ENCODE measurements at places on chromosomes 6 and 20.
A peak's percentile ranks its signal among the peaks of the same experiment; 100 is the strongest.

GRCh38 chr20:4832469-4832868 lies 110.8 kb downstream of the PRND start:
- no peak for DNase-seq

- DNase-seq, result no peak
Measured at GRCh38 chr6:116335612-116336215, 35.0 kb upstream of the DSE start.

DNA sequence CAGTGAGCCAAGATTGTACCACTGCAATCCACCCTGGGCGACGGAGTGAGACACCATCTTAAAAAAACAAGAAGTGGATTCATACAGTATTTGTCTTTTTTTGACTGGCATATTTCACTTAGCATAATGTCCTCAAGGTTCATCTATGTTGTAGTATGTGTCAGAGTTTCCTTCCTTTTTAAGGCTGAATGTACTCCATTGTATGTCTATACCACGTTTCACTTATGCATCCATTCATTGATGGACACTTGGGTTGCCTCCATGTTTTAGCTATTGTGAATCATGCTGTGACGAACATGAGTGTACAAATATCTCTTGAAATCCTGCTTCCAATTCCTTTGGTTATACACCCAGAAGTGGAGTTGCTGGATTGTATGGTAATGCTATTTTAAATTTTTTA lies 28.9 kb upstream of the FAM83D start:
- DNase-seq, result no peak

- DNase-seq, result no peak
Measured at GRCh38 chr6:131309437-131309836, 174.2 kb downstream of the AKAP7 start.

DNA sequence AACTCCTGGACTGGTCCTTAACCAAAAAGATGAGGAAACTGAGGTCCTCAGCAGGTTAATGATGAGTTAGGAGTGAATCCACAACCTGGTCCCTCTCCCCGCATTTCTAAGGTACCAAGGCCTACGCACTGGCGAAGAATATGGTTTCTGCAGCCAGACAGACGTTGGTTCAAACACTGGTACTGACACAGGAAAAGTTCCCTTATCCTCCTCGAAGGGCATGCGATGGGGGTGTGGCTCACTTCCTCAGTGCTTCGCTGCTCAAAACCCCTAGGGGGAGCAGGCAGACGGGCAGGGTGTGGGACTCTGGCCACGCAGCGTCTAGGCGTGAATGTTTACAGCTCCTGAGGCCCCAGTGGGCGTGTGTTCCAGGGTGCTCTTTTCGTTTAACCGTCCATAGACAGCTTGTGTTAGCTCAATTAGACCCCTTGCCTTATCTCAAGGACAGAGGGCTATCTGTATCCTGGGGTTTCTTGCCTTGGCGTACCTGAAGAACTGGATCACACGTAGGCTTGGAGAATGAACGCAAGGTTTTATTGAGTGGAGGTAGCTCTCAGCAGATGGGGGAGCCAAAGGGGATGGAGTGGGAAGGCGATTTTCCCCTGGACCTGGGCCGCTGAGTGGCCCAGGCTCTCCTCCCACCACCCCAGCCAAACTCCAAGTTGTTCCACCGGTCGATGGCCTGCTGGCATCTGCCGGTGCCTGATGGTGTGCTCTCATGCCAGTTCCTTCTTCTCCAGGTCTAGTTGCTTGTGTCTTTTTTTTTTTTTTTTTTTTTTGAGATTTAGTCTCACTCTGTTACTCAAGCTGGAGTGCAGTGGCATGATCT lies 31.8 kb upstream of the PTPN1 start:
- peak; percentile 71 for DNase-seq

DNA sequence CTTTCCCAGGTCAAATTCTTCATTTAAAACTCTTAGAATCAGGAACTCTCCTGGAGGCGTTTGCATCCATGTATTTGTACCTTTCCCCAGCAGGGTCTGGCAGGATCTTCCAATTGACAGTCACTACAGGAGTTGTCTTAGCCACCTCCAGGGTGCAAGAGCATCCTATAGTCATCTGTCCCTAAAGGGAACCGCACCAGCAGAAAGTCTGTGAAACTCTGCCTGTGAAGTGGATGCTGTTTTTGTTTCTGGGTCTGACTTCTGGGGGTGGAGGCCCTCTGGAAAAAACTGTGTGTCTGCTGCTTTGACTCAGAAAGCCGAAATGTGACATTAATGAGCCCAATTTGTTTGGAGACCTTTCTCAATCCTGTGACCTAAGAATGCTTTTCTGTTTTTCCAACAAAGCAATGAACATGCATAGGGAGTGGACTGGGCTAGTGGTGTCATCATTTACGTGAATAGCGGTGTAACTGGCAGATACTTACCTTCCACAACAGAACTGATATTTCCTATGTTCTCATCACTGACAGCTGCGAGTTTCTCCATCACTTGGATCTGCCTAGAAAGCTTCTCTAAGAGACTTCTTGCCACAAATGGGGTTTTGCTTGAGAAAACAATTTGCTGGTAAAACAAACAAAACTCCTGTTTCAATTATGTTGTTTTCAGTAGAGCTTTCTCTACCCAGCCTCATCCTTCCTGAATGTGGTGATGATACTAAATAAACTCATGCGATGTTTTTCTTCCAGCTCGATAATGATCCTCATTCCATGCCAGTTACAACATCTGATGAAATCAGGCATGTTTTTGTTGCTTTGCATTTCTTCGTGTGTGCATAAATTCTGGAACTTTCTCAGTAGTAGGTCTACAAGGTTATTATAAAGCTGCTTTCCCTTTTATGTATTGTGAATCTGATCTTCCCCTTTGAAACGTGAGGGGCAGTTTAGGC lies 33.3 kb upstream of the ARMH2 start:
- DNase-seq, result no peak

DNA sequence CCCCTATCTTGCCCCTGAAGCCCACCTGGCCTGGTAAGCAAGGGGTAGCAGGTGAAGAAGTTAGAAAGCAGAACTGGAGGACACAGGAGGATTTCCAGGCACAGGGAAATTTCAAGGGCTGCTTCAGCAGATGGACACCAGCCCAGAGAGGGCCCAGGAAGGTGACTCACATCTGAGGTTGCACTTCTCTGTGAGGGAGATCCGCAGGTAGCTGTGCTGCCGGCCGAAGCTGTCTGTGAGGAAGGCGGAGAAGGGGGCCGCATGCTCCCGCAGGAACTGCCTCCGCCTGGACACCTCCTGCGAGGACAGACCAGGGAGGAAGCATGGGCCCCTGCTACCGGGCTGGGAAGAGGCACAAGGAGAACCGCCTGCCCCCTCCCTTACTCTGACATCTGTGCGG lies 7.1 kb downstream of the MOCS1 start:
- DNase-seq, result no peak

DNA sequence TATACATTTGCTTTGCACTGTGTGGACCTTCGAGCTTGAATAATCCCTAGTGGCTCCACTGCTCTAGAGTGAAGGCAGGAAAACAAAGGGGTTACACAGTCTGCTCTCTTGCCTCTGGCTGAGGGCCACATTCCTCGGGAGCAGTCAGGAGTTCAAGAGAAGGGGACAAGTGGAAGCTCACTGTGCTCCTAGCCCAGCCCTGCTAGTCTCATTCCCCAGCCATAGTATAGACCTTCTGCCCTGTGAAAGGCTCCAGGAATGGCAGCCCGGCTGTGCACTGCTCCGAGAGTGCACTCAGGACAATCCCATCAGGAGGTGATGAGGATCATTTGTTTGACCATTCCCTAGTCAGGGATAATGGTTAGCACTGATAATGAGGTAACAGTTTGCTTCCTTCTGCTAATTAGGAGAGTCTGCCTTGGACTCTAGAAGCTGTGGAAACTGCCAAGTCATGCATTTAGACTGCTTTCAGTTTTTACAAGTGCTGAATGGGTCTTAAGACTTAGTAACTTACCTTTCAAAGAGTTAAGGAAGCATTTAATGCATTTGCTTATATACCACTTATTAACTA lies 8.5 kb downstream of the IYD start:
- no peak for DNase-seq

- peak; percentile 43 for DNase-seq
Measured at GRCh38 chr20:38139156-38139912, 25.7 kb downstream of the TGM2 start.

GRCh38 chr6:89199579-89199978 lies 17.6 kb downstream of the GABRR1 start:
- no peak for DNase-seq

GRCh38 chr6:156719395-156719719 lies 57.8 kb upstream of the ARID1B start:
- no peak for DNase-seq

- DNase-seq, result no peak
Measured at GRCh38 chr20:51368461-51369211, 173.9 kb downstream of the NFATC2 start.

- DNase-seq, result peak; percentile 68
Measured at GRCh38 chr6:111534231-111534751, 51.3 kb upstream of the REV3L start.

GRCh38 chr6:52399511-52400312 lies 20.4 kb upstream of the EFHC1 start:
- DNase-seq, result no peak

- DNase-seq, result no peak
Measured at GRCh38 chr20:48310305-48310704, 517.5 kb downstream of the PREX1 start.

DNA sequence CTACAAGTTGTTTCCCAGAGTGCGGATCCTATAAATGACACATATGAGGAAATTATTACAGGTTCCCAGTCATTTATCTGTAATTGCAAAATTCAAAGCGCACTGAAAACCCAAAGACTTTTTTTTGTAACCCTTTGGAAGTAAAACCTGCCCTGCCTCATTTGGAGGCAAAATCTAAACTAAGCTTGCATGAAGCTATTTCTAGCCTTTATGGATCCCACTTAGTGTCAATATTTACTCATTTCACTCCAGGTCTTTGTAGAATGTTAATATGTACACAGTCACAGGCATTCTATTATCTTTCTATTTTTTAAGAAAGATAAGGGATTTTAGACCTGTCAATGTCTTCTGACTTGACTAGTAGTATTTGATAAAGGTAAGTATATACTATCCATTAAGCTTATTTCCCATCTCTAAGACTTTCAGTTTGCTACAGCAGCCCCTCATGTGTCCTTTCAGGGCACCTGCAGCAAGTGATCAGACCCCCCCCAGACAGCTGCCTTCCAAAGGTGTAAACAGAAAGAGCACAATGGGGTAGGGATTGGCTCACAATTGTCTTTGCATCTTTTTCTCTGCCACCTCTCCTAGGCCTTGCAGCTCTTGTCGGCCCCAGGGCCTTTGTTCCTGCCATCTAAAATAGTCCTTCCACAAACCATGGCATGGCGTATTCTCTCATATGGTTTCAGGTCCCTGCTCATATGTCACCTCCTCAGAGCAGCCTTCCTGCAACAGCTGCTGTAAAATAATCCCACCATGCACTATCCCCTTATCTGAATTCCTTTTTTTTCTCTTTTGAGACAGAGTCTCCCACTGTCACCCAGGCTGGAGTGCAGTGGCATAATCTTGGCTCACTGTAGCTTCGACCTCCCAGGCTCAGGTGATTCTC lies 1.3 kb upstream of the REPS1 start:
- DNase-seq, result no peak

GRCh38 chr6:74091136-74091793 lies 395.3 kb downstream of the CD109 start:
- DNase-seq, result no peak

- DNase-seq, result no peak
Measured at GRCh38 chr20:35063168-35063567, 29.4 kb downstream of the TRPC4AP start.

GRCh38 chr20:63432577-63433325 lies 39.7 kb downstream of the KCNQ2 start:
- no peak for DNase-seq

DNA sequence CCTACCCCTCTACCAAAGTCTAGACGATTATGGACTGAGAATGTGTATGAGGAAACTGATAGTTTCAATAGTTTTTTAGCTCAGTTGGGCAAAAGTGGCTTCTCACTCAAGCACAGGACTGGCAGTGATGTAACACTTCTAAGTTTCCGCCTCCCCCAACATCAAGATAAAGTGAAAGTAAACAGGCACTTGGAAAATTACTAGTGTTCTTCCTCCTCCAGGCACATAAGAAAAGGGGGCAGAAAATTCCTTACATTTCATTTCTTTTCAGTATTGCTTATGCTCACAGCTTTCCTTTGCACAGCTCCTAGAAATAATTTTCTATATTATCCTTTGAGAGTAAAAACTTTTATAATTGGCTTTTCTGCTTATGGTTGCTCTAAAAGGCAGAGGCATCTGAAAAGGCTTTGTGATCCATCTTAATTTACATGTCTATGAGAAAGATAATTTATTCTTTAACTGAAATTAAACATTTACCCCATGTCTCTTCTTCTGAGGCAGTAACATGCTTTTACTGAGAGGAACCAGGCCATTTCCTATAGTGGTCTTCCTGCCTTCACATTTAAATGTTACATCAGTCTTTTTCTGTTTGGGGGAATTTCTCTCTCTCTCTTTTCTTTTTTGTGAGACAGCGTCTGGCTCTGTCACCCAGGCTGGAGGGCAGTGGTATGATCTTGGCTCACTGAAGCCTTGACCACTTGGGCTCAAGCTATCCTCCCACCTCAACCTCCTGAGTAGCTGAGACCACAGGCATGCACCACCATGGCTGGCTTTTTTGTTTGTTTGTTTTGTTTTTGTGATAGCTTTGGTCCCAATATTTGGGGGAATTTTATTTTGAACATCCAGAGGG lies 65.0 kb upstream of the EEF1A1 start:
- no peak for DNase-seq

Data from sciatic nerve (tissue), 2 donors.